ENCODE measurements at places on chromosomes 6 and 20.

GRCh38 chr6:37665304-37665703 lies 32.4 kb downstream of the MDGA1 start:
- no peak for DNase-seq

- DNase-seq, result no peak
These were observed 182.7 kb upstream of the PMEPA1 start for GRCh38 chr20:57892471-57892870.

DNA sequence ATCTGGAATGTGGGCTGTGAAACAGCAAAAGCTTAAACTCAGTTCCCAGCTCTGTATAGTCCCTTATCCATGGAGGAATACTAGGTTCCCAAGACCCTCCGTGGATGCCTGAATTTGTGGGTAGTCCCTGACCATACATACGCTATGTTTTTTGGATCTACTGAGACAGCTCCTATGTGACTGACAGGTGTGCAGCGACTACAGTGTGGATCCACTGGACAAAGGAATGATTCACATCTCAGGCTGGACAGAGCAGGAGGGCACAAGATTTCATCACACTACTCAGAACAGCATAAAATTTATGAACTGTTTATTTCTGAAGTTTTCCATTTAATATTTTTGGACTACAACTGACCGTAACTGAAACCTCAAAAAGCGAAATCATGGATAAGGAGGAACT lies 125.3 kb downstream of the MAP7 start:
- no peak for DNase-seq

DNA sequence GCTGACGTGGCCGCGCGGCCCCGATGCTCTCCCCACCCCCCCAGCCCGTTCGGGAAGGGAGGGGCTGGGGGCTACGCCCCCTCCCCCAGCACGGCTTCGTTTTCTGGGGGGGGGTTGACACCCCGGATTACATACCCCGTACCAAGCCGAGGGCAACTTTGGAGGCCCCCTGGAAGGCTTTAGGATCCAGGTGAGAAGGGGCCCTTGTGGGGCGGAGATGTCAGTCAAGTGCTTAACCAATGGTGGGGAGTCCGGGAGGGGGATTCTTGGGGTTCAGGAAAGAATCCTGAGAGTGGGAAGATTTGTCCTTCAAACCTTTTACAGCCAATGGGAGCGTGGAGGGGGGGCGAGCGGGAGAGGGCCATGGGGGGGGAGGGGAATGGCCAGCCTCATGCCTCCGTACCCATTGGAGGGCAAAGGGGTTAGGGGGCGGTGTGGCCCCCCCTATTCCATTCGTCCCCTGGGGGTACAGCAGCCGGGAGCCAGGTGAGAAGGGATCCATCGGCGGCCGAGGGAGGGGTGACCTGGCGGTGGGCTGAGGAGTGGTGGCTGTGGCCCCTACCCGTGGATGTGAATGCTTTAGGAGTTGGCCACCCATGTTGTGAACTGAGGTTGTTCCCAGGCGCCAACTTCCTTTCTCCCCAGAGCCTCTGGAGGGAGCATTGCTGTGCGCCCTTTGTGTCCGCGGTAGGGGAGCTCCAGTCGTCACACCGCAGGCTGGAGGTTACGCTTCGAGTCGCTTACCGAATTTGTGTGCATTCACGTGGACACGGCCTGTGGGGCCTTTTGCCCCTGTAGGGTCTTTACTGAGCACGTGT lies 682 bp downstream of the BRD2 start:
- DNase-seq, result peak; percentile 46

DNA sequence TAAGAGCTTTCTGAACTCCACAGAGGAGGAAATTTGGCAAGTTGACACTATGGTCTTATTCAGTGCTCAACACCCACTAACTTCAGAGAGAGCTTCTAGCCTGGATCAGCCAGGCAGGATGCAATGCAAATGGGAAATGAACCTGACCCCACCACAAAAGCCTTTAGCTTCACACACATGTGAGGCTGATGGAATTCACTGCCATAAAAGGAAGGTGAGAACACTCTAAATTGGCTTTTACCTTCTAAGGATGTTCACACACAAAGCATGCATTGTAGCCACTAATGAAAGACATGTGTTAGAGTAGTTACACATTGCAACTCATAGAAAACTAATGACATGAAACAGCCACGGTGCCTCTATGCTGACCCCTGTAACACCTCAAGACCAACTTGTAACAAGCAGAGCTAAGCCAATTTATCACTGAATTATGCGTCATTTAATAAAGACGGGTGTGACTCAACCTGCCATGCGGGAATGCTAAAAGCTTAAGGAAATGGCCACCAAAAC lies 262.1 kb downstream of the HACE1 start:
- no peak for DNase-seq

GRCh38 chr6:111564482-111564945 lies 41.2 kb downstream of the TRAF3IP2 start:
- no peak for DNase-seq

DNA sequence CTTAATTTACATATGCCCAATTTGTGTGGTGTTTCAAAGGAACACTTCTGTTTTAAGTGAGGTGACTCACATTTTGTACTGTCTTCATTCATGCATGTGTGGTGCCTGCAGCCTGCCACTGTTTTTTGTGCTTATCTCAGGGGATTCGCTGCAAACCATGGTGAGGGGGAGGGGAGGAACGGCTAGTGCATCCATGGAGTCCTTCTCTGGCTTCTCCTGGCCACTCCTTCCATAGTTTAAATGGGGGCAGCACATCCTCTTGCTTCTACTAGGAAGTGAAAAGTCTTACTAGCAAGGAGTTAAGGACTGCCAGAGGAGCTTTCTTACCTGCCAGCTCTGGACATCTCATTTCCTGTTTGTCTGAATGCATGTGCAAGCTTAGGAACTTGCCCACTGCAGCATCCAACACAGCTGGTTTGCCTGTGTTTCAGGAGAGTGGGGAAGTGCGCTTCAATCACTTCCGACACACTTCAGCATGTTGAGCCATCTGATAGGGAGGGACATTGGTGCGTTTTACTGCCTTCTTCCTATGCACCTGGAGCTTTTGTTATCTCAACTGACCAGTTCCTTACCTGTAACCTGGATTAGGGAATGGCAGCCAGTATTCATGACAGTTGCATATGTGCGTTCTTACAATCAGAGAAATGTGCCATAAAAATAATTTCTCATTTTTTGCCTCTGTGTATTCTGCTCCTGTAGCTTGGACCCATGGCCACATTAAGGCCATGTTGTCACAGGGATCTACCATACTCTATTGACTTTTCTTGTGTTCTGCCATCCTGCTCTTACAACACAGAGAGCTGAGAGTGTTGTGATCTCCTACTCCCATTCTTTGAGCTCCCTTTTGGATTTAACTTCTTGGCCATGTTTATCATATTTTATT lies 211.3 kb downstream of the ARID1B start:
- peak; percentile 8 for DNase-seq

DNA sequence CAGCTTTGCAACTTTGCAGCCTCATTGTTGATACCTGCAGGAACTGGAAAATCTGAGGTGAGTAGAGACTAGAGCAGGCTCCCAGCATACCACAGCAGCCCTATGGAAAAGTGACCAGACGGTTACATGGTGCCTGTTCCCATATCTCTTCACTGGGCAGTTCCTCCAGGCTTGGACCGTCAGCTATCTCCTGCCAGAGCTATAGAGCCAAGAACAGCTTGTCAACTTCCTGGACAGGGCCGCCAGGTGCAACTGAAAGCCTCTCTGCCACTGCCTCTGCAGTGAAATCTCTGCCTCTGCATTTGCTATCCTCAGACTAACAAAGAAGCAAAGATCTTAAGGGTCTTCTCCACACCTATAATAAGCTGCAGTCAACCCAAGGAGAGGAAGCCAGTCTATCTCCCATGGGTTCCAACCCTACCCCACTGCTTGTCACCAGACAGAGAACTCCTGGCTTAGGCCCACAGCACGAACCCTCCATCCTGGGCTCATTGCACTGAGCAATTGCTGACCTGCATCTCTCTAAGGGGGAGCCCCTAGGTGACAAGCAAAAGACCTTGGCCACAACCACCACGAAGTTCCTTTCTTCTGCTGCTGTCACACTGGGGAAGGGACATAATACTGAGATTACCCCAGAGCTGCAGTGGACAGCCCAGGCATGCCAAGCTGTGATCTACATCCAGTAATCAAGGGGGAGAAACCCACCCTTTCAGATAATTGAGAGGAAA lies 60.1 kb upstream of the KHDRBS2 start:
- no peak for DNase-seq

GRCh38 chr6:135052939-135053338 lies 1.7 kb downstream of the HBS1L start:
- DNase-seq, result no peak

DNA sequence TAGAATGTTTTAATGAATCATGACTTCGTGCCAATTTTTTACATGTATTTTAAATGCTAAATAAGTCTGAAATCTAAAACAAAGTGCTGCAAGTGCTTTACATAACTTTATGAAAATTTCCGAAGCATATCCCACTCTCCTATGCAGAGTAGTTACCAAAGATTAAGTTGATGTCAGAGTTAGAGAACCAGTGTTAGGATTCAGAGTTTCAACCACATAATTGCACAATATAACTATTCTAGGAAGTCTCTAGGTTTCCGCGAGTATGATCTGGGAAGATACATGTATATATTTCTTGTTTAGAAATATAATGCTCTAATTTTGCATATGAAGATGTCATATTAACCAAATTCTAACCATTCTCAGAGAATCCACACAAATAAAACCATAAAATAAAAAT lies 74.8 kb downstream of the ASCC3 start:
- DNase-seq, result no peak

DNA sequence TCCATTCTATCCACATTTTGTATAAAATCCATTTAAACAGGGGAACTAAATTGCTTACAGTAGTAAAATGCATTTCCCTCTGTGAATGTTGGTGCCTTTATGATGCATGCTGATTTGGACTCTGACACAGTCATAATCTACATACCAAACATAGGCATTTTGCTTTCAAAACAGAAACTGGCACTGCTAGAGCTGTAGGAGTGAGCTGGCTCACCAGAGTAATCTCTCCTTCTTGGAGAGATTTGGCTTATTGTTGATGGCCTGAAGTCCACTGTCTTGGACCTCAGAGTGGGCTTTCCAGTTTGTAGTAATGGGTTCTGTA lies 363.2 kb upstream of the FLRT3 start:
- DNase-seq, result no peak

DNA sequence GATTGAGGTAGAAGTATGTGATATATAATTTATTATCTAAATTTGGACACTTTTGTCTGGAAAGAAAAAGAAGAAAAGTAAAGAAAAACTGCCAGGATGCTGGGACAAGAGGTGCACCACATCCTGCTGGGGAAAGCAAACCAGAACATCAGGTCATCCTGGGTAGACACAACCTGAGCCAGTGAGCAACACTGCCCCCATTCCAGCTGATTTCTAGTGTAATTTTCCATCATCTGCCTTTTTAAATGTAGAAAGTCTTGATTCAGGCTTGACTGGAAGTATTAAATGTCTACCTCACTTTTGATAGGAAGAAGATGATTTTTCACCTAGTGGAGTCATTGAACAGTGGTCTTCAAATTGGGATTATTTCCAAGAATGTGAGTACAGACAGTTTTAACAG lies 1164.5 kb upstream of the CITED2 start:
- DNase-seq, result no peak

DNA sequence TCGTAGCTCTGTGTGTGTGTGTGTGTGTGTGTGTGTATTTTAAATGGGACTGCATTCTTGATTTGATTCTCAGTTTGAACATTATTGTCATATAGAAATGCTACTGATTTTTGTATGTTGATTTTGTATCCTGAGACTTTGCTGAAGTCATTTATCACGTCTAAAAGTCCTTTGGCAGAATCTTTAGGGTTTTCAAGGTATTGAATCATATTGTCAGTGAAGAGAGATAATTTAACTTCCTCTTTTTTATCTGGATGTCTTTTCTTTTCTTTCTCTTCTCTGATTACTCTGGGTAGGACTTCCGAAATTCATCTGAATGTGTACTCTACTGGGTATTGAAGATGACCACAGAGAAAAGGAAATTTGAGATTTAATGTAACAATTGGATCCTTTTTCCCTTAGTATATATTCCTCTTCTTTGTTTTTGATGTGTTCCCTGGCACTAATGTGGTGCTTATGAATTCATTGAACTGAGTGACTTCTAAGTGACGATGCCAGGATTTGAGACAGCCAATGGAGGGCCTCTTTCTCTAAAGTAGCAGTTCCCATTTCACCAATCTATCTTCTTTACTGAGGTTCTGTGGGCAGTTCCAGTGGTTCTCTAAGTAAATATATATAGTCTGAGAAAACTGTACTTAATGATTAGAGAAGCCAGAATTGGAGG lies 47.6 kb downstream of the TNFAIP3 start:
- no peak for DNase-seq

DNA sequence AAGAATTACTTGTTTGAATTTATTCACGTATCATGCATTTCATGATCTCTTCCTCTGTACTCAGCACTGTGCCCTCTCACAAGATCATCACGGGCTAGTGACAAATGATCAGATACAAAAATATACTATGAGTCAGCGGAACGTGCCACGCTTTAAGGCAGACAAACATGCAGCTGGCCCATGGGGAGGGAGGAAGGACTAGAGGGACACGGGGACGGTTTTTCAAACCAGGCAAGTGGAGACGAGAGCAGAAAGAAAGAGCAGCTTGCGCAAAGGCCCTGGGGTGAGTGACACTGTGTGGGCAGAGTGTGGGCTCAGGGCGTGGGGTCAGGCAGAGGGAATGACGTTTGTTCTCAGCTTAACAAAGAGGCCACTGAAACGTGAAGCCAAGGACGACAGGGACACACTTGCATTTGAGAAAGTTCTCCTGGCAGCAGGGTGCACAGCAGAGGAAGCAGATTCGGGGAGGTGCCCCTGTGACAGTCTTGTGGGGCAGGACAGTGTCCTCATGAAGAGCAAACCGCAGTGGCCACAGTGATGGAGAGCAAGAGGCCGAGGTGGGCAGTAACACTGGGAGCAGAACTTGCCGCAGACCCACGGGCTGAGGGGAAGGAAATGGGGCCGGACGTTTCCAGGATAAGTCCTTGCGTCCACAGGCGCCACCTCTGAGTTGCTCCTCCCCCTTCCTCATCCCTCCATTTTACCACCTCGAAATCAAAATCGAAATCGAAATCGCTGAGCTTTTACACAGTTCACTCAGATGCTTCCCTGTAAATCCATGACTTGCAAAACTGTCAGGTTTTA lies 6.9 kb upstream of the RPS6KA2 start:
- DNase-seq, result no peak
